ENCODE measurements at places on chromosomes 16 and 17.

GRCh38 chr17:2068031-2068518 is 13.2 kb downstream of the HIC1 start:
- no peak for DNase-seq

DNA sequence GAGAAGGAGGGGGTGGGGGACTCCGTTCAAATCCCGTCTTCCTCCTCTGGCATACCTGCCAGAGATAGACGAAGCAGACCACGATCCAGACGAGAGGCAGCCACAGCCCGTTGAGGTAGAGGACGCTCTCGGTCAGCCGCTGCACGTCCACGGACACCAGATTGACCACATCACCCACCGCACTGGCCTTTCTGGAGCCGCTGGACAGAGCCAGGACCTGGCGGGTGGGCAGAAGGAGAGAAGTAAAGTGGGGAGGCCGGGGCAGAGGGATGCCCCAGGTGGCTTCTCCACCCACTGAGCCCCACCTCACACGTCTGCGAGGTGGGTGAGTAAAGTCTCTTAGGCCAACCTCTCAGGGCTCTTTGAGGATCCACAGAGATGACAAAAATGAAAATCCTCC is 25.3 kb downstream of the ABCC6 start:
- no peak for DNase-seq

GRCh38 chr16:69851491-69852240 is 89.5 kb downstream of the WWP2 start:
- DNase-seq: no peak

- DNase-seq: no peak
Measured at GRCh38 chr17:42526031-42526444, 10.0 kb upstream of the NAGLU start.

- DNase-seq: no peak
Measured at GRCh38 chr17:63116967-63117830, 151.2 kb downstream of the TANC2 start.

DNA sequence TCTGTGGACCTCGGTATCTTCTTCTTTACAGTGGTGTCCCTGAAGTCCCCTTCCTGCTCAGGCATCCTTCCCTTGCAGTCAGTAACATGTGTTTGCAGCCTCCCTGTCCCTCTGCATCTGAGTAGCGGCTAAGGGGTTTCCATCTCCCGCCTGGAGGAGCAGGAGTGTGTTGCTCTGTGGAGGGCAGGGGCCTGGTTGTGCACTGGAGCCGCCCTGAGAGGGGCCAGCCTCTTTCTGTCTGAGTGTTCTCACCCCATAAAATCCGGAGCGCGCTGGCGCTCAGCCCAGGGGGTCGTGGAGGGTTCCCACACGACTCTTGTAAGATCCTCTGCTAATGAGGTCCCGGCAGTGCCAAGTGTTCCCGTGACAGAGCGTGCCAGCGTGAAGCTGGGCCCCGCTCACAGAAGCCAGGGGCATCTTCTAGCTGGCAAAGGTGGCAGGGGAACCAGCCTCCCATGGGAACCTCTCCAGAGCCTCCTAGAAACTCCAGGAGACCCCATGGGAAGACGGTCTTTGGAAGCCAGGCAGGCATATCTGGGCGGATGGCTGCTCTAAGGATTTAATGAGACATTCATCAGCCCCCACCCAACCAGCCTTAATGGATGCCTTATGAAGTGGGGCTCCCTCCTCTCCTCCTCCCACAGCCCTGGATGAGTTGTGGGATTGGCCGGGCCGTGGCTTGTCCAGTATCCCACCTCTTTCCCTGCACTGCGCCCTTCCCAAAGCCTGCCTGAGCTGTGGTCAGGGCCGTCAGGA is 91.4 kb upstream of the GSE1 start:
- DNase-seq: no peak

GRCh38 chr16:2584729-2585650 is 47.2 kb downstream of the PDPK1 start:
- no peak for DNase-seq

DNA sequence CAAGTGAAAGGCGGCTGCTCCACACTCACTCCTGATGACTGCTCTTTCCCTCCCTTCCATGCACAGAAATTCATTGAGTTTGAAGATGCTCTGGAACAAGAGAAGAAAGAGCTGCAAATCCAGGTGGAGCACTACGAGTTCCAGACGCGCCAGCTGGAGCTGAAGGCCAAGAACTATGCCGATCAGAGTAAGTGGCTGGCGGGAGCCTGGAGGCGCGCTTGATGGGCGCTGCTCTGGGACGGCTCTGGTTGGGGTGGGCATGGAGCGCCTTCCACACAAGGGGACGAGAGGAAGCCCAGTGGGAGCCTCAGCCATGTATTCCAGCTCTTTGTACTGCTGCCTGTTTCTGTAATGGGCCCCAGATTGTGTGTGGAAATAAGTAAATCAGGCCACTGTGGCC is 18.5 kb downstream of the MAPK8IP3 start:
- DNase-seq: no peak

GRCh38 chr17:43434902-43435319 is 36.1 kb downstream of the ARL4D start:
- DNase-seq: no peak

GRCh38 chr16:12538667-12539091 is 265.0 kb downstream of the CPPED1 start:
- no peak for DNase-seq

GRCh38 chr16:24010440-24011089 is 174.8 kb downstream of the PRKCB start:
- DNase-seq: no peak

- DNase-seq: no peak
Measured at GRCh38 chr16:49619811-49620157, 236.1 kb downstream of the ZNF423 start.

GRCh38 chr17:79391376-79392233 is 219.2 kb downstream of the RBFOX3 start:
- DNase-seq: peak; percentile 60

GRCh38 chr17:3656755-3657587 is 11.4 kb downstream of the TAX1BP3 start:
- DNase-seq: no peak

- DNase-seq: no peak
Measured at GRCh38 chr16:2881783-2882649, 999 bp upstream of the FLYWCH2 start.

DNA sequence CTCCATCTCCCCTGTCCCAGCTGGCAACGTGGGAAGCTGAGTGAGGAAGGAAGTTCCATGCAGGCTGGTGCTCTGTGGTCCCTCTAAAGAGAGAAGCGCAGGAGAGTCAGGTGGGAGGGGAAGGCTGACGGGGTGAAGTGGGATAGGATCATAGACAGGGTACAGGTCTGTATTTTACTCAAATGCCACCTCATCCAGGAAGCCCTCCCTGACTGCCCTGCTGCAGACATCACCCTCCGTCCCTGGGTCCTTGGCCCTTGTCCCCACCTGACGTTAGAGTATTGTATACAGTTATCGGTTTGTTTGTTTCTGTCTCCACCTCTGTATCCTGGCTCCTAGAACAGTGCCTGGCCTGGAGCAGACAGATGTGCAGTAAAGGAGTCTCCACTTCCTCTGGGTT is 11.7 kb downstream of the CANT1 start:
- DNase-seq: no peak

DNA sequence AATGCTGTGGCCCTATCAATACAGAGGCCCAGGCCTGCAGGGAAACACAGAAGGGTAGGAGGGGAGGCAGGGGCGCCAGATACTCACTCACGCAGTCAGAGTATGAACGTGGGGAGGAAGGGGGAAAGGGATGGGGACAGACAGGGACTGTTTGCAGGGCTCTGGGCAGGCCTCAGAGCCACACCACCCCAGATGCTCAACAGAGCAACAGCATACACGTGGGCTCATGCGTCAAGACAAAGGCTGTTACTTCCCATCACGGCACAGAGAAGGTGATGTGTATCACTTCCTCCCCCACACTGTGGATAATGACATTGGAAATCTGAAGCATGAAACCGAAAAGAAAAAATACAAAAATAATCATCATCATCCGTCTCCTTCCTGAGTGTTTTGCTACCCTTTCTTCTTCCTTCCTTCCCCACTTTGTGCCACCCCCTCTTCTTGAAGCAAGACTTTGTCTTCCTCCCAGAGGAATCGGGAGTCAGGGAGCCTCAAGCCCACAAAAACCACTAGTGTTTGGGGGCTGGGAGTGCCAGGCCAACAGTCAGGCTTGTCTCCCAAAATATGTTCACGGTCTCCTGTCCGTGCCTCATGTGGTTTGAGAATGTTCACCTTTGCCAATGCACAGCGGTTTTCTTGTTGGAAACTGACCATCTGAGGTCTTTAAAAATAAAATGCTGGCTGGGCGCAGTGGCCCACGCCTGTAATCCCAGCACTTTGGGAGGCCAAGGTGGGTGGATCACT is 20.1 kb downstream of the SLC39A11 start:
- DNase-seq: no peak

GRCh38 chr17:49343273-49343672 is 18.8 kb downstream of the ZNF652 start:
- DNase-seq: no peak
